Testis (tissue), 5 donors: ENCODE measurements at places on chromosomes 1 and 21. TPM values are rescaled to one million over a fixed set of nuclear protein-coding genes. Genes with fewer than 3 reads are reported as not detected.

SLAMF7 gene
- polyA plus RNA-seq, result 5.1 TPM

GRCh38 chr1:27393641-27394281, 1.3 kb downstream of the GPR3 start:
- H3K4me3 ChIP-seq, result no peak overlapping the region
- no peak overlapping the region for H3K27ac ChIP-seq
- H3K27me3 ChIP-seq, result no peaks in the 10 kb centered on the region
- peaks cover 17% of the 10 kb centered on the region for H3K4me1 ChIP-seq
- no peaks in the 10 kb centered on the region for H3K36me3 ChIP-seq
- DNase-seq, result no peak

DNA sequence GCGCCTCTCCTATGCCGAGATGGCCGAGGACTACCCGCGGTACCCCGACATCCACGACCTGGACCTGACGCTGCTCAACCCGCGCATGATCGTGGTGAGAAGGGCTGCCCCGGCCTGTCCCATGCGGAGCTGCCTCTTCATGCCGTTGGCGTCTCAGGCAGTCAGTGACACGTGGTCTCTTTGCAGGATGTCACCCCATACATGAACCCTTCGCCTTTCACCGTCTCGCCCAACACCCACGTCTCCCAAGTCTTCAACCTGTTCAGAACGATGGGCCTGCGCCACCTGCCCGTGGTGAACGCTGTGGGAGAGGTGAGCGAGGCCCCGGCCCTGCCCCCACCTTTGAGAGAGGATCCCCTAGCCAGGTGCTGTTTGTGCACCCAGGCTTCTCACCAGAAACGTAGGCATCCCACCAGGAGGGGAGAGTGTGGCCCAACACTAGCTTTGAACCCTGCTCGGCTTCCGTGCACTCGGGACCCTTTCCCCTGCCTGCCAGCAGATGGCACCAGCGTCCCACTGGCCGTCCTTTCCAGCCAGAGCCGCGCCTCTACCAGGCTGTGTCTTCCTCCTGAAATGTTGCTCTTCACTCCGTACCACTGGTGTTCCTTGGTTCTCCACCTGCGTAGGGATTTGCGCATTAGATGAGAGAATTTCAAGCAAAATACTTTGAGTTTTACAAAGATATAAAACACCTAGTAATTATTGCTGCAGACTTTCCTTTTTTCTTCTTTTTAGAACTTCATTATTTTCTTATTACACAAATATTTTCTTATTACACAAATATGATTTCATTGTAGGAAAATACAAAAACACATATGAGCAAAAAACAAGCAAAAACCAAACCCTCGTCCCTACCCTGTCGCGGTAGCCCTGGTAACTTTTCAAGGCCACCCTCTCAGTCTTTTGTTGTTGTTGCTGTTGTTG, 9.0 kb downstream of the NPPA start:
- H3K27ac ChIP-seq, result no peak overlapping the region
- H3K27me3 ChIP-seq, result no peaks in the 10 kb centered on the region
- H3K4me1 ChIP-seq, result no peaks in the 10 kb centered on the region
- no peaks in the 10 kb centered on the region for H3K36me3 ChIP-seq
- no peak overlapping the region for H3K4me3 ChIP-seq

ANKRD65 gene
- polyA plus RNA-seq, result 10.0 TPM

GRCh38 chr1:63984257-63984929, 210.6 kb downstream of the ROR1 start:
- no peaks in the 10 kb centered on the region for H3K36me3 ChIP-seq
- no peaks in the 10 kb centered on the region for H3K27me3 ChIP-seq

DNA sequence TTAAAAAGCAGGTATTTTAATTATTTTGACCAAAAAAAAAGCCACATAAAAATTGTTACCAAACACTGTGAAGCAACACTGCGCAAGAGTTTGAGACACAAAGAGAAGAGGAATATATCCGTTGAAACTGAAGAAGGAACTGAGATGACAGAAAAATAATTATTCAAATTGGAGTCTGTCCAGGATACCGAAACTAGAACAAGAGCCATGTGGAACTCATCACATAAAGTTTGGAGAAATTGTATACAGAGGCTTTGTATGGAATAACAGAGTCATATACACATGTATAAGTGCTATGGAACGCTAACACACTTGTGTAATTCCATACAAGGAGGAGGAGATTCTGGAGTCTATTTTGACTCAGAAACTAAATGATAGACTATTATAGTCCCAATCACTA, 675.1 kb upstream of the ADGRL2 start:
- H3K27ac ChIP-seq, result no peak overlapping the region
- no peaks in the 10 kb centered on the region for H3K27me3 ChIP-seq
- no peak overlapping the region for H3K4me3 ChIP-seq
- no peak for DNase-seq
- H3K36me3 ChIP-seq, result no peaks in the 10 kb centered on the region

CA6 gene
- polyA plus RNA-seq, result not detected

CNTN2 gene
- polyA plus RNA-seq, result 31.9 TPM

DNA sequence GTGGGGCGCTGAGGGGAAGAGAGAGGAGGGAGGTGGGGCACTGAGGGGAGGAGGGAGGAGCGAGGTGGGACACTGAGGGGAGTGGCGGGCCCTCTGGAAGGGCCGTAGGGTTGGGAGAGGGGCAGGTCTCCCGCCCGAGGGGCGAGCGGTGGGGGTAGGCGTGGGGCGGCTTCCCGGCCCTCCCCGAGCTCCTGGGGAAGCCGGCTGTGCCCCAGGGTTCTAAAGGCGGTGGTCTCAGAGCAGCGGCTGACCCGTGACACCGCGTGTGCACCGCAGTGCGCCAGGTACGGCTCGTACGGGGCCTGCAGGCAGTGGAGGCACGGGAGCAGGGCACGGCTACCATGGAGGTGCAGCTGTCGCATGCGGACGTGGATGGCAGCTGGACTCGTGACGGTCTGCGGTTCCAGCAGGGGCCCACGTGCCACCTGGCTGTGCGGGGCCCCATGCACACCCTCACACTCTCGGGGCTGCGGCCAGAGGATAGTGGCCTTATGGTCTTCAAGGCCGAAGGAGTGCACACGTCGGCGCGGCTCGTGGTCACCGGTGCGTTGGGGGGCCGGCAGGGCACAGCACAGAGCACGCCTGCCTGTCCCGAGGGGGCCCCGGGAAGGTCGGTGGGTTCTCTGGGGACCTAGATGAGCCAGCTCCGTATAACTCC, 68.5 kb downstream of the OBSCN start:
- peak overlapping the region; percentile 76 for H3K4me3 ChIP-seq
- peak overlapping the region; percentile 66 for H3K27ac ChIP-seq
- peak; percentile 16 for DNase-seq
- H3K36me3 ChIP-seq, result no peaks in the 10 kb centered on the region

GRCh38 chr1:201490708-201491131, 16.2 kb downstream of the CSRP1 start:
- H3K27me3 ChIP-seq, result no peaks in the 10 kb centered on the region
- peaks cover 40% of the 10 kb centered on the region for H3K4me1 ChIP-seq
- no peak for DNase-seq
- H3K4me3 ChIP-seq, result no peak overlapping the region
- H3K27ac ChIP-seq, result no peak overlapping the region

GRCh38 chr1:51567653-51568052, 48.6 kb upstream of the EPS15 start:
- no peak overlapping the region for H3K4me3 ChIP-seq
- H3K27me3 ChIP-seq, result no peaks in the 10 kb centered on the region
- H3K27ac ChIP-seq, result no peak overlapping the region

- no peaks in the 10 kb centered on the region for H3K27me3 ChIP-seq
- peak; percentile 70 for DNase-seq
- H3K4me3 ChIP-seq, result no peak overlapping the region
- H3K4me1 ChIP-seq, result peaks cover 20% of the 10 kb centered on the region
- no peaks in the 10 kb centered on the region for H3K36me3 ChIP-seq
- peak overlapping the region; percentile 24 for H3K27ac ChIP-seq
Observed at GRCh38 chr1:170670802-170671628, 7.1 kb downstream of the PRRX1 start.

- no peak overlapping the region for H3K27ac ChIP-seq
- no peaks in the 10 kb centered on the region for H3K4me1 ChIP-seq
- H3K4me3 ChIP-seq, result no peak overlapping the region
- no peaks in the 10 kb centered on the region for H3K36me3 ChIP-seq
Observed at GRCh38 chr1:14094611-14095400, 394.8 kb downstream of the PRDM2 start.

- DNase-seq, result no peak
- no peaks in the 10 kb centered on the region for H3K27me3 ChIP-seq
- H3K4me3 ChIP-seq, result no peak overlapping the region
- no peaks in the 10 kb centered on the region for H3K36me3 ChIP-seq
- no peaks in the 10 kb centered on the region for H3K4me1 ChIP-seq
- no peak overlapping the region for H3K27ac ChIP-seq
Observed at GRCh38 chr1:58619286-58620054, 42.4 kb upstream of the TACSTD2 start.

DNA sequence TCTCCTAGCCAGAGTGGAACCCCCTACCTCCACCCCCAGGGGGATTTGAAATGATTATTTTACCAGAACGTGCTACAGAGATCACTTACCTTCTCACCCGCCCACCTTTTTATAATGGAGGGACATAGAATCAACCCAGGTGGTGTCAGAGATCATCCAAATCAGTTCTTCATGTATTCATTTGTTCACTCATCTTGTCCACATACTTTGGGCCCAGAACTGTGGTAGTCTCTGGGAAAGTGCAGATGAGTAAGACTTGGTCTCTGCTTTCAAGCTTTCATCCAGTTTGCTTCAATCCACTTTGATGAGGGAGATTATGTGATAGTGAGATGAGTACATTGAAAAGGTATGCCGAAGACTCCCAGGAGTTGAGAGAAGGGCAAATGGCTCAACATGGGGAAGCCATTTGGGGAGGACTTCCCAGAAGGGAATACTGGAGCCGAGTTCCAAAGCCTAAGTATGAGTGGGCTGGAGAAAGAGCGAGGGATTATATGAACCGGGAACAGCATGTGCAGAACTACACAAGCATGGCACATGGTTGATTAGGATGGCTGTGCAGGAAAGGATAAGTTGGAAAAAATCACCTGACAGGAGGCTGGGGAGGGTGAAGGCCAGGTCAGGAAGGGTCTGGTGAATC, 1.9 kb downstream of the FGGY start:
- no peaks in the 10 kb centered on the region for H3K27me3 ChIP-seq
- no peaks in the 10 kb centered on the region for H3K36me3 ChIP-seq
- no peak overlapping the region for H3K4me3 ChIP-seq
- H3K27ac ChIP-seq, result peak overlapping the region; percentile 92
- no peak for DNase-seq

DNA sequence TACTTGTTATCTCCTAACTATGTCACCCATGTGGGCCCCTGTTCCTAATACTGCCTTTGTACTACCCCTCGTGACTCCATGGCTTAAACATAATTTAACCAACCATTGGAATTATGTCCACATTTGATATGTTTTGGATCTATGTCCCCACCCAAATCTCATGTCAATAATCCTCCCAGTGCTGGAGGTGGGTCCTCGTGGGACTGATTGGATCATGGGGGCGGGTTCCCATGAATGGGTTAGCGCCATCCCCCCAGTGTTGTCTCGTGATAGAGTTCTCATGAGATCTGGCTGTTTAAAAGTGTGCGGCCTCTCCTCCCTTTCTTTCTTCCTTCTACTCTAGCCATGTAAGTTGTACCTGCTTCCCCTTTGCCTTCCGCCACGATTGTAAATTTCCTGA, 9.8 kb downstream of the CBR1 start:
- H3K4me3 ChIP-seq, result no peak overlapping the region
- no peaks in the 10 kb centered on the region for H3K27me3 ChIP-seq
- no peaks in the 10 kb centered on the region for H3K36me3 ChIP-seq
- DNase-seq, result no peak
- H3K27ac ChIP-seq, result no peak overlapping the region

ETV3L gene
- not detected for polyA plus RNA-seq

GRCh38 chr1:8539683-8540082, 221.8 kb downstream of the SLC45A1 start:
- H3K36me3 ChIP-seq, result no peaks in the 10 kb centered on the region
- H3K4me1 ChIP-seq, result no peaks in the 10 kb centered on the region
- H3K27me3 ChIP-seq, result no peaks in the 10 kb centered on the region
- DNase-seq, result no peak
- H3K4me3 ChIP-seq, result no peak overlapping the region

MCOLN3 gene
- polyA plus RNA-seq, result 2.5 TPM

- no peak overlapping the region for H3K27ac ChIP-seq
- H3K4me1 ChIP-seq, result no peaks in the 10 kb centered on the region
- H3K27me3 ChIP-seq, result no peaks in the 10 kb centered on the region
- no peak for DNase-seq
- no peaks in the 10 kb centered on the region for H3K36me3 ChIP-seq
Observed at GRCh38 chr21:41742073-41742875, 24.6 kb downstream of the RIPK4 start.

GRCh38 chr1:87673309-87673708, 344.6 kb downstream of the LMO4 start:
- H3K27ac ChIP-seq, result no peak overlapping the region
- no peaks in the 10 kb centered on the region for H3K27me3 ChIP-seq
- H3K4me1 ChIP-seq, result no peaks in the 10 kb centered on the region
- no peak overlapping the region for H3K4me3 ChIP-seq
- no peaks in the 10 kb centered on the region for H3K36me3 ChIP-seq
